ENCODE measurements at places on chromosomes 6 and 20.

DNA sequence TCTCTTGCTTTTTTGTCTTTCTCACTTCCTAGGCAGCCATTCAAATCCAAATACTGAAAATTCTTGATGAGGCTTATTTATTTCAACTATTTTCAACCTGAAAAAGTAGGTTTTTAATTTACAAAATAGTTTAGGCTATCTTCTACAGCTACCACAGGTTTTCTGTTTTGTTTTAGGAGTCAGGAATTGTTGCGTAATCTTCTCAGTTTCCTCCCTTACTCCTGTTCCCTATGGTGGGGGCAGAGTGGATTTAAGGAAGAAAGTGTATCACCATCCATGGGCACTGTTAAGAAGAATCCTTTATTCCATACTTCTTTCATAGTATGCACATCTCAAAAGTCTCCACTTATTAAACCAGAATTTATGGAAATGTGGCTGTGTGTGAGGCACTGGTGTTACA lies 182.4 kb downstream of the KHDC1L start:
- DNase-seq = no peak

DNA sequence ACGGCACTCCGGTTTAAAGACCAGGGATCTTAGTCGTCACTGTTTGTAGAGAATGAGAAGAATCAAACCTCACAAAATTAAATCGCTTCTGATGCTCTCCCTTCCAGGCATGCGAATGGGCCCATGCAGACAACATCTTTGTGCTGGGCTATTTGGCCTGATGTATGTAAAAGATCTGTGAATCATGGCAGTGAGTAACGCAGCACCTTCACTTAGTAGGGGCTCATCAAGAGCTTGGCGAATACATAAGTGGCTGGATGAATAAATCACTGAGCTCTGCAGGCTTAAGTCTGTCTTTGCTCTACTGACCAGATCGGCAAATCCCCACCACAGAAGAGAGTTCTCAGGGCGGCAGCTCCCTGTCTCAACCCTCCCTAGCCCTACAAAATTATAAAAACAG lies 44.8 kb upstream of the AFDN start:
- DNase-seq = no peak

- no peak for DNase-seq
These were observed 21.1 kb downstream of the TMEM74B start for GRCh38 chr20:1163653-1164052.

- no peak for DNase-seq
These were observed 191.3 kb downstream of the ESR1 start for GRCh38 chr6:151998784-151999183.

- no peak for DNase-seq
These were observed 265.2 kb downstream of the CENPW start for GRCh38 chr6:126605089-126605488.

- DNase-seq = no peak
These were observed 412.1 kb downstream of the QKI start for GRCh38 chr6:163826629-163827028.

GRCh38 chr6:53696341-53696740 lies 30.8 kb upstream of the KLHL31 start:
- no peak for DNase-seq

- no peak for DNase-seq
These were observed 46.7 kb downstream of the DOP1A start for GRCh38 chr6:83114164-83114563.

- DNase-seq = no peak
These were observed 210.3 kb downstream of the RFPL4B start for GRCh38 chr6:112557435-112557834.
